Activated CD4-positive, alpha-beta T cell treated with anti-CD3 and anti-CD28 coated beads for 36 hours (primary cell): ENCODE measurements at places on chromosomes 3 and 15. TPM values are rescaled to one million over a fixed set of nuclear protein-coding genes. Genes with fewer than 3 reads are reported as not detected.
A peak's percentile ranks its signal among the peaks of the same experiment; 100 is the strongest.

DNA sequence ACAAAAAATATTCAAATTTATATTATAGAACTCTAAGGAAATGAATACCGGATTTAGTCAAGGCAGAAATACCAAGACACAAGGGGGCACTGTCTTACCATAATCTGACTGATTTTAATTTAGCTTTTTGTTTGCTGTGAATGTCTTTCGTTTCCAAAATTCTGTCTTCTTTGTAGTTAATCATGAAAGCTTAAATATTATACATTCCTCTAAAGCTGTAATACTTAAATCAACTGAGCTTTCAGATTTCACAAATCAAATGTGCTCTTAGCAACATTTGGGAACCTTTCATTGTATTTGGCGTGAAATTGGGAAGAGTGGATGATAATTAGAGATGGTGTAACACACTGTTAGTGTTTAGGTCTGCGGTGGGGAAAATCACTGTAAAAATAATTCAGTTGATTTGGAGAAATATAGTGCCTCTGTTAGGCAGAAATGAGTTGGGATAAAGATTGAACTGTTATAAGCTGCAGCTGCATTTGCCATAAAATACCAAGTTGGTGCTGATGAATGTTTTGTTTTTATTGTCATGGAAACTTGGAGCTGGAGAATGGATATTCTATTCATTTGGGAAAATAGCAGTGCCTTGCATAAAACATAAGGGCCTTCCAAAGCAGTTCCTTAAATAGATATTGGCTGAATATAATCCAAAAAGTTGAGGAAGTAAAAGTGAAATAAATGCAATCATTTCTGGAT lies 228.2 kb downstream of the TCF12 start:
- peak; percentile 9 for DNase-seq
- no peaks in the 10 kb centered on the region for H3K27me3 ChIP-seq
- no peak overlapping the region for H3K27ac ChIP-seq
- H3K36me3 ChIP-seq = peaks cover 18% of the 10 kb centered on the region

DNA sequence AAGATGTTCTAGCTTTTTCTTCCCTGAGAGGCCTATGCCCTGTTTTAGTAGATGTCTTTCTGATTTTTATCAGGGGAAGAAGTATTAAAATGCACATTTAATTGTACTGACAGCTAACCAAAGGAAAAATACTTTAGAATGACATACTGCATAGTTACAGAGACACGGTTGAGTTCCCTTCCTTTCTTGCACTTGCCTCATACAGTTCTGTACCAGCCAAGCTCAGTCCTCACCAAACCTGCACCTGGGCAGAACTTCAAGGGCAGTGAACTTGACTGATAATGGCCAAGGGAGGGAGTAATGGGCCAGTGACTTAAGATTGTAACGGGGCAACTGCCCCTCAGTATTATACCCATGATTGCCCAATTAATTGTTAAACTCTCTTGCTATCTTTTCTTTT lies 34.1 kb upstream of the RASGRP1 start:
- H3K27ac ChIP-seq = no peak overlapping the region
- H3K36me3 ChIP-seq = no peaks in the 10 kb centered on the region
- no peak for DNase-seq
- H3K4me1 ChIP-seq = peaks cover 2% of the 10 kb centered on the region
- no peak overlapping the region for H3K4me3 ChIP-seq

DNA sequence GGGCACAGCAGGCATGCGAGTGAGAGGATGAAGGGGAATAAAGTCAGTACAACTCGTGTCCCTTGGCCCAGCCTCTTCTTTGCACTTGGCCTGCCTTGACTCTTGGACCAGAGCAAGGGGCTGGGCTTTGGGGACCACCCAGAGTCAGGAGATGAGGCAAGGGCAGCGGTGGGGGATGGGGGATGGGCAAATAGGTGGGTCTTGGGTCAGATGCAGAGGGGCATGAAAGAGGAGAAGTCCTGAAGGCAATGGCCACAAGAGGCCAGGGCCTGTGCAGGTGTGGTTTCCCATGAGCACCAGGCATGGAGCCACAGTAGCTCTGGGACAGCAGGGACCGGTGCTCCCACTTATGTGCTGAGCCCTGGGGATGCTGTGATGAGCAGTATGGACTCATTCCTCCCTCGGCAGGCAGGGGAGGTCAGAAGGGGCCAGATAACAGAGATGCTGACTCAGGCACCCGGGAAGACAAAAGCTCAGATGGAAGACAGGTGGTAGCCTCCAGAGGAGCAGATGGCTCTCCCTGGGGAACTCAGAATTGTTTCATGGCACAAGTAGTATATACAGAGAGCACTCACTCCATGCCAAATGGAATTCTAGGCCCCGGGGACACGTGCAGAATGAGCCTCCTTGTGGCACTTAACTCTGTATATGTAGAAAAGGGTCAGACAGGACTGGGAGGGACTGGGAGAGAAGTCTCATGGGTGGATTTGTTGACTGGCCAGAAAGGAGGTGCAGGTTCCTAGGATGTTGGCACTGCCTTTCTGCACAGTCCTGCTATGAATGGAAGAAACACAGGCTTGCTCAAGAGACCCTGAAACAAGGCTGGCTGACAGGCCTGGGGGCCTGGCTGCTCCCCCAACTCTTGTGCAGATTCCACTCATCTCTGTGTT lies 14.3 kb downstream of the ZBTB47 start:
- no peak for DNase-seq
- no peaks in the 10 kb centered on the region for H3K36me3 ChIP-seq
- H3K4me3 ChIP-seq = no peak overlapping the region
- no peaks in the 10 kb centered on the region for H3K27me3 ChIP-seq
- no peaks in the 10 kb centered on the region for H3K4me1 ChIP-seq

DNA sequence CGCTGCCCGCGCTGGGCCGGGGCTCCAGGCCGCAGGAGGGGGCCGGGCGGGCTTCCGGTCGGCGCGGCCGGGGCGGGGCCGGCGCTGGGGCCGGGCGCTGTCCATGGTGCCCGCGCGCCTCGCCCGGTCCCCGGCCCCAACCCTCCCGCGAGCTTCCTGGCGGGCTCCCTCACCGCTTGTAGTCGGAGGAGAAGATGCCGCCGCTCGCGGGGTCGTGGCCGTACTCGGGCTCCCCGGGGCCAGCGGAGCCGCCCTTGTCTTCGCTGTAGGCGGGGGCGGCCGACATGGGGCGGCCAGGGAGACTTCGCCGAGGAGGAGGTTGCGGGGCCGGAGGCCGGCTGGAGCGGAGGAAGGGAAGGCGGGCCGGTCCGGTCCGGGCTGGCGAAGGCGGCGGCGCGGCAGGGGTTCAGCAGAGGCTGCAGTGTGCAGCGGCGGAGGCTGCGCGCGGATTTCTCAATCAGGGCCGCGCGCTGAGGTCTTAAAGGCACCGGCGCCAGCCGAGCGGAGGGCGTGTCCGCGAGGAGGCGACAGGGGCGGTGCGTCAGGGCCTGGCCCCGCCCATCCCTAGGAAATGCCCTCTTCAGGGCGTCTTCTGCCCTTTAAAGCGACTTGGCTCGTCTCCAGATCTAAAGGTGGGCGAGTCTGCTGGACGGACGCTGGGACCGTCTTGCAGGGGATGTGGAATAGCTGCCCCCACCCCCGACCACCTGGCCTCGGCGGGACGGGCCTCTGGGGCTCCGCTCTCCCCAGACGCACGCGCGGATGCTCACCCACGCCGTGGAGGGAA lies at the start of gene AP3B2:
TSS of gene AP3B2 (minus strand) at position 455 of the 787 bp plus-strand sequence. CDS start at position 286, 169 bp downstream.
- H3K27me3 ChIP-seq = peaks cover 15% of the 10 kb centered on the region
- no peak within 1 kb of the TSS for H3K27ac ChIP-seq
- peak within 1 kb of the TSS; percentile 52 for H3K4me3 ChIP-seq
- DNase-seq = peak; percentile 85
- H3K4me1 ChIP-seq = no peaks in the 10 kb centered on the region
- H3K36me3 ChIP-seq = no peaks in the 10 kb centered on the region

DNA sequence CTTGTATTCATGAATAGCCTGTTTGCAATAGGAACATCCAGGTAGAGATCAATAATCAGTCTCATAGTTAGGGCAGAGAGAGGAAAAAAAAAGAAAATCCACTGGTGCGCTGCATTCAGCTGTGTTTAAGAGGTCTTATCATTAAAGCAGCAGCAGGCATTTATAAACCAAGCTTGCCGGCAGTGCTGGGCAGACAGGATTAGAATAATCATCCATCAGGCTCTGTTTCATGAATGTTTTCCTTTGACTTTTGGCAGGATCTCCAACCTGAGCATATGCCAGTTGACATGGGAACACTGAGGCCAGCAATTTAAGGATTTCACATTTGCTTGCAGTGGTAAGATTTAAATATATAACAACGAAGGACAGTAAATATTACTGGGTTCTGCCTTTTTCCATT lies 305.2 kb upstream of the SEMA6D start:
- no peaks in the 10 kb centered on the region for H3K4me1 ChIP-seq
- H3K36me3 ChIP-seq = no peaks in the 10 kb centered on the region
- no peak overlapping the region for H3K4me3 ChIP-seq
- DNase-seq = no peak

DNA sequence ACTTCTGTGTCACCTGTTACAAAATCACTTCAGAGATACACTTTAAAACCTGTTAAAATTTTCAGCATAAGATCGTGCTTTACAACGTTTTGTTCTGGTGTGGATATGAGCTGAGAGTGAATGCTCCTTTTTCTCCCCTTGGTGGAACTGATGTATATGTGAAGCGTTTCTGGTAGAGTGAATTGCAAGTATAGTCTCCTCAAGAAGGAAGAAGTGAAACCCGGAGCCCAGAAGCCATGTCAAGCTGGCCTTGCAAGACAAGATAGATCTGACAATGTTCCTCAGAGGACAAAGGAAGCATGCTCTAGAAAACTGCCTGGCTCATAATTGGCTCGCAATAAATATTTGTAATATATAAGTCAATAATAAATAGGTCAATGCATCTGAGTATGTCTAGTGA lies 23.6 kb downstream of the SERPINI2 start:
- H3K36me3 ChIP-seq = no peaks in the 10 kb centered on the region
- H3K4me1 ChIP-seq = no peaks in the 10 kb centered on the region
- no peak overlapping the region for H3K27ac ChIP-seq
- DNase-seq = no peak

DNA sequence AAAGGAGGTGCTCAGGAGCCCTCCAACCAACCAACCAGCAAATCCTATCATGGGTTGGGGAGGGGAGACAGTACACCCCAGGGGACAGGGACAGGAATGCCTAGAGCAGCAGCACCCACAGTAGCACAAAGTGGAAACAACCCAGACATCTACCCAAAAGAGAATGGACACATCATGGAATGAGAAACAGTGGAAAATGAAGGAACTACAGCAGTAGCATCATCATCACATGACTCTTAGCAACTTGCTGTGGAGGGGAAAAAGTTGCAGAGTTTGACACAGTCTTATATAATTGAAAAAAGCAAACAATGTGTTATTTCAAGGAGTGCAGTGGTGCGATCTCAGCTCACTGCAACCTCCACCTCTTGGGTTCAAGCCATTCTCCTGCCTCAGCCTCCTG lies 11.0 kb downstream of the C3orf22 start:
- no peaks in the 10 kb centered on the region for H3K4me1 ChIP-seq
- no peak overlapping the region for H3K4me3 ChIP-seq
- H3K27me3 ChIP-seq = peaks cover 2% of the 10 kb centered on the region
- DNase-seq = no peak
- H3K36me3 ChIP-seq = no peaks in the 10 kb centered on the region
- H3K27ac ChIP-seq = no peak overlapping the region

DNA sequence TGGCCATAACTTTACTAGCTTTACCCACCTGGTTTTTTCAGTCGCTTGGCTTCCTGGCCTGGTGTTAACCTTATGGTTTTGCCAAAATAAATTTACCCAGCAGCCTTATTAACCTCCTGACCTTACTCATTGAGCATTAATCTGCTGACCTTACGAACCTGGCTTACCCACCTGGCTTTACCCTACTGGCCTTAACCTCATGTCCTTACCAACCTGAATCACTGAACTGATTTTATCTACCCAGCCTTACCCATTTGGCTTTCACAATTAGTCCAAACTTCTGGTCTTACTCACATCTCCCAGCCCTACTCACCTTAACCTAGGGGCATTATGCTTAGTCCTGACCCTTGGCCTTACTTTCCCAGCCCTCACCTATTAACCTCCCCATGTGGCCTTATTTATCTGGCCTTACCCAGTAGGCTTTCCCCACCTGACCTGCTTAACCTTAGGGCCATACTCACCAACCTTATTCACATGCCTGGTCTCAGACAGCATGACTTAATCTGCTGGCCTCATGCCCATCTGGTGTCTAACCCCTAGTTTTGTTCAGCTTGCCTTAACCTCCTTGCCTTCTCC lies 93.4 kb downstream of the IL12A start:
- H3K36me3 ChIP-seq = no peaks in the 10 kb centered on the region
- H3K4me3 ChIP-seq = no peak overlapping the region
- no peaks in the 10 kb centered on the region for H3K27me3 ChIP-seq
- no peak overlapping the region for H3K27ac ChIP-seq

DNA sequence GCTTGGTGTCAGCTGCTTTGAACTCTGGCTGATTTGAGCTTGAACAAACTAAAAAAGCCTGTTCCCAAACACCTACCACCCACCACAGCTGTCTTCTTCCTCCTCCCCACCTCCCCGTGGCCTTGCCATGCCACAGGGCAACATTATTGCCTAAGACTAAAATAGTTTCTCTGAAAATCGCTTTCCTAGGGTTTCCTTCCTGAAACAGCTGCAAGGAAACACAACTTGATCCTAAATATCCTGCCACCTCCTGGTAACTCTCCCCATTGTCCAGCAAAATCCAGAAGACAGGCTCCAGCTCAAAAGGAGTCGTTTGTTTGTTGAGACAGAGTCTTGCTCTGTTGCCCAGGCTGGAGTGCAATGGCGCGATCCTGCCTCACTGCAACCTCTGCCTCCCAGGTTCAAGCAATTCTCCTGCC lies 193.9 kb upstream of the TPM1 start:
- H3K4me3 ChIP-seq = no peak overlapping the region
- H3K36me3 ChIP-seq = no peaks in the 10 kb centered on the region
- H3K27ac ChIP-seq = no peak overlapping the region
- H3K27me3 ChIP-seq = peaks cover 5% of the 10 kb centered on the region
- no peak for DNase-seq
- H3K4me1 ChIP-seq = no peaks in the 10 kb centered on the region

- H3K4me1 ChIP-seq = peaks cover 5% of the 10 kb centered on the region
- H3K36me3 ChIP-seq = no peaks in the 10 kb centered on the region
- no peaks in the 10 kb centered on the region for H3K27me3 ChIP-seq
- no peak overlapping the region for H3K4me3 ChIP-seq
- H3K27ac ChIP-seq = no peak overlapping the region
- no peak for DNase-seq
Observed at GRCh38 chr3:17656264-17656663, 86.2 kb downstream of the TBC1D5 start.

GRCh38 chr3:42375121-42375800 lies 35.1 kb downstream of the LYZL4 start:
- DNase-seq = no peak
- no peak overlapping the region for H3K27ac ChIP-seq
- peaks cover 4% of the 10 kb centered on the region for H3K4me1 ChIP-seq
- H3K4me3 ChIP-seq = no peak overlapping the region
- peaks cover 10% of the 10 kb centered on the region for H3K27me3 ChIP-seq

The AGBL1 gene
- total RNA-seq = 0.04 TPM

The RBPMS2 gene
- total RNA-seq = not detected

The RNU5B-1 gene
- not detected for total RNA-seq

The PRRT3 gene
- total RNA-seq = 8.1 TPM

The STX19 gene
- total RNA-seq = not detected

The CYP8B1 gene
- not detected for total RNA-seq

The AHSG gene
- total RNA-seq = not detected

The LSMEM2 gene
- total RNA-seq = not detected
